ENCODE measurements at places on chromosomes 7 and 10.
A peak's percentile ranks its signal among the peaks of the same experiment; 100 is the strongest.

GRCh38 chr10:93915598-93915997, 21.8 kb downstream of the SLC35G1 start:
- DNase-seq = no peak

DNA sequence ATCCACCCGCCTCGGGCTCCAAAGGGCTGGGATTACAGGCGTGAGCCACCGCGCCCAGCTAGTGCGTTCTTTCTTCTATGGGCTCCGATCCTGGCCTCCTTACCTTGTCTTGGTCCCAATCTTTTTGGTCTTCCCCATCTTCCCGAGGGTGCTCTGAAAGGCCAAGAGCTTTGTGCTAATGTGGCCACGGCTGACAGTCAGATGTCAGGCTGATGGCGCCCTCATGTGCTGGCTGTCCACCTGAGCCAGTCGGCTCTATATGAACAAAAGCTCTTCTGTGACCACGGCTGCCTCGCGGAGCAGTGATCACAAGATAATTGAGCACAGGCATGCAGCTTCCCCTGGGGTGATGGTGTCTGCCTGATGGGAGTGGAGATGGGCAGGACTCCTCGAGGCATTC, 11.0 kb upstream of the AHCYL2 start:
- peak; percentile 51 for DNase-seq

DNA sequence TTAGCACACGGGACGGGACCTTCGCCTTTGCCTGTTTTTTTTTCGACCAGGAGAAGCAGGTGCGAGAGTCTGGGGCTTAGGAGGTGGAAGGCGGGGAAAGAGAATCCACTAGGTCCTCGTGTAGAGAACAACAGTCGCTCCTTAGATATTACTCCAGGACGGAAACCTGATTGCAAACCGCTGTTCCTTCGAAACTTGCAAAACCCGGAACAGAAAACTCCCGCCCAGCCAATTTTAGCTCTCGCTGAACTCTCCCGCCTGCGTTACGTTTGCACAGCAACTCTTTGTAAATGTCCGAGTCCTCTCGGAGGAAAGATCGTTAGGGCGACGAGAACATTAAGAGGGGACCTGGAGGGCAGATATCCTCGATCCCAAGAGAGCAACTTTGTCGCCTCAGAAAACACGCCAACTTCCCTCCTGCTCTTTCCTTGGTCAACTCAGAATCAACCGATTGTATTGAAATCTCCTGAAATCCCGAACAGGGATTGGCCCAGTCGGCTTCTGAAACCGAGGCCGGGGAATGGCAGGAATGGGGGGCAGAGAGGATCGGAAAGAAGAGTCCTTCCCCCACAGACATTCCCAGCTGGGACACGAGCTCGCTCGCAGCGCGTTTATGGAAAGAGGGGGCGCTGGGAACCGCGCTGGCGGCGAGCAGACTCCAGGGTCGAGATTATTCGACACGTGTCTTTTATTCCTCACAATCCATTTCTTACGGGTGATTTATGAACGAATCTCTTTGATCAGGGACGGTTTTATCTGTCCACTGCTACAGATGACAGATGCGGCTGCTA, 9.9 kb downstream of the TWIST1 start:
- DNase-seq = peak; percentile 77

- no peak for DNase-seq
These were observed 19.6 kb downstream of the NRG3 start for GRCh38 chr10:81894616-81895015.

- no peak for DNase-seq
These were observed 282.8 kb downstream of the AHR start for GRCh38 chr7:17581301-17581700.

DNA sequence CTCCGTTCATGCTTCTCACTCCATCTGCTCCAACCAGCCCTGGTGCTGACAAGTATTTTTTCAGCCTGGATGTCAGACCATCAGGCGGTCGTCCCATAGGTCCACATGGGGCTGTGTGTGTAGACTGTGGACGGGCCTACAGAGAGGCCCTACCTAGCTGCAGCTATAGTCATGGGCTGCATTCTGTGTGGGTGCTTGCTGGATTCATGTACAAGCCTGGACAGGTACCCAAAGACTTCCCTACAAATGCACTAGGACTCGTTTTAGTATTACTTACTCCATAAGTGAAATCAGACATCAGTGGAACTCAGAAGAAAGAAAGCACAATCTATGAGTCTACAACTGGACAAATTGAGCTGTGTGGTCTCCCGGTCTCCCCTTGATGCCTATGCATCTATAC, 146.8 kb downstream of the PKD1L1 start:
- no peak for DNase-seq

DNA sequence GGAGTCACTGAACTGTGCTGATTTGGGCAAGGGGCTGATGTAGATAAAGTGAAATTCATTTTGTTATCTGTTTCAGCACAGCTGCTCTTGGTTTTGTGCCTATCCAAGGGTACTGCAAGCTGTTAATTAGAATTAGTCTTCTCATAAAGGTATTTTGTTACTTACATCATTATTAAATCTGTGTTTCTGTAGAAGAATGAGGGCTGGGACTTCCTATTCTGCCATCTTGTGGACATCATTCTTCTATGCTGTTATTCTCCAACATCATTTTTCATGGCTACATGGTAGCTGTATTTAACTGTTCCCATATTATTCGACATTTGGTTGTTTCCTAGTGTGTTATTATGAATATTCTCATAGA, 76.2 kb upstream of the CCDC71L start:
- peak; percentile 78 for DNase-seq

GRCh38 chr10:21807180-21807579, 196.3 kb downstream of the DNAJC1 start:
- no peak for DNase-seq

GRCh38 chr7:133674079-133674763, 421.3 kb downstream of the EXOC4 start:
- DNase-seq = no peak

- DNase-seq = no peak
These were observed 17.2 kb downstream of the PILRA start for GRCh38 chr7:100390286-100391009.

DNA sequence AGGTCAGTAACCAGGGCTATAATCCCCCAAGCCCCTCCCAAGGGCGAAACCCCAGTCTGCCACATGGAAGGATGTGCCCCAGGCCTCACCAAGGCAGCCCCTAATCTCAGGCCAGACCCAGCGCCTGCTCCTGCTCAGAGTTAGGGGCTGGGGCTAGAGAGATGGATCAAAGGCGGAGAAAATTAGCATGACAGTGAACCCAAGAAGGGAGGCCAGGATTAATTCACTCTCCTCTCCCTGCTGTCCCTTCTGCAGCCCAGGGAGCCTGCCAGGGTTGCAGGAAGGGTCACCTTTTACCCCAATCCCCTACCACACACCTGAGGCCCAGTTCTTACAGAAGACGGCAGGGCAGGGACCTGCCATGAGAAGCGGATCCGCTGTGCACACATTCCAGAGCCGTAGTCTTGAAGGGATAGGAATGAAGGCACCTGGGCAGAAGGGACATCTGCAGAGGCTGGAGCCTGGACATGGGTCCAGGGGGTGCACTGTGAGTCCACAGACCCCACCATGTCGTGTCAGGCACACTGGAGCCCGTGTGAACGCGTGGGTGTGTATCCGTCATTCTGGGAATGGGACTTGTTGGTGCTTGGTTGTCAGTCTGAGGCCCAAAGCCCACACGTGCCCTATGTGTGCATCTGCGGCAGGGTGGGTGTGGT, 11.9 kb upstream of the ZMIZ1 start:
- DNase-seq = no peak

DNA sequence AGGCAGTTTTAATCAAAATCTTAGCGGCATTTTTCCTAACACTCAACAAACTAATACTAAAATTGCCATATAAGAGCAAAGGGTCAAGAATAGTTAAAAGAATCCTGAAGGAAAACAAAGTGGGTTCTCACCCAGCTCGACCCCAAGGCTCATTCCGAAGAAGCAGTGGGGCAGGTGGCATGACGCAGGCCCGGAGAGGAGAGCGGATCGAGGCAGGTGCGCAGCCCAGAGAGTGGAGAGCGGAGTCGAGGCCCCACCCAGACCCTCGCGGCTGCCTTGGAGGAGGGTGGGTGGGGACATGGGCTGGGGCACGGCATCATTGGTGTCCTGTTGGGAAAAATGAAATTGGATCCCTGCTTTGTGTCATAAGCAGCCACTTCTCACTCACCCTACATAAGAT, 109.8 kb downstream of the INPP5A start:
- DNase-seq = no peak

GRCh38 chr10:44047361-44047760, 337.5 kb downstream of the CXCL12 start:
- peak; percentile 44 for DNase-seq

DNA sequence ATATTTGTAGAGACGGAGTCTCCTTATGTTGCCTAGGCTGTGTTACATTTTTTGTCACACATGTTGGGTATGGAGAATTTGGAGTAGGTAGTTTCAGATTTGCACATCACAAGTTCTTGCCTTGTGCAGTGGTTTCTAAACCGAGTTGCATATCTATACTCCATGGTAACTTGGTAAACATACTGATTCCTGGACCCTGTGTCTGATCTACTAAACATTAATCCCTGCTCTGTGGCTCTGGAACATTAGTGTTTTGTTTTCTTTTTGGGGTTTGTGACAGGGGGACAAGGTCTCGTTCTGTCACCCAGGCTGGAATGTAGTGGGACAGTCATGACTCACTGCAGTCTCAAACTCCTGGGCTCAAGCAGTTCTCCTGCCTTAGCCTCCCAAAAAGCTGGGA, 24.7 kb downstream of the AUTS2 start:
- DNase-seq = peak; percentile 51

GRCh38 chr10:98915911-98916310, 319.7 kb downstream of the HPSE2 start:
- DNase-seq = no peak

GRCh38 chr10:59880971-59881510, 25.3 kb downstream of the CCDC6 start:
- no peak for DNase-seq

- DNase-seq = no peak
These were observed 288.7 kb upstream of the IGFBP3 start for GRCh38 chr7:46209611-46210388.

DNA sequence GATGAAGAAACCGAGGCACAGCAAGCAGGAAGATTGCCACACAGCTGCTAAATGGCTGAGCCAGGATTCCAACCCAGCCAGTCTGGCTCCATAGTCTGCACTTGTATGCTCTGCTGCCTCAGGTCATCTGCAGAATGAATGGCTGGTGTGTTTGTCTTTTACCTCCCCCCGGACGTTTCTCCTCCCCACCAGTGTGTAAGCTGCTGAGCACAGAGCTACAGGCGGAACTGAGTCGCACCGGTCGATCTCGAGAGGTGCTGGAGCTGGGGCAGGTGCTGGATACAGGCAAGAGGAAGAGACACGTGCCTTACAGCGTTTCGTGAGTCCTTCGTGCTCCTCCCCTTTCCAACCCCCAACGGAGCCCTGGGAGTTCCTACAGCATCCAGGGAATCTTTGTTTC, 2.6 kb downstream of the CNPY4 start:
- DNase-seq = no peak

- no peak for DNase-seq
These were observed 459.3 kb downstream of the HTR7 start for GRCh38 chr10:90398566-90398965.

All from M059J (cell line).